ENCODE measurements at places on chromosomes 6 and 20.
A peak's percentile ranks its signal among the peaks of the same experiment; 100 is the strongest.

DNA sequence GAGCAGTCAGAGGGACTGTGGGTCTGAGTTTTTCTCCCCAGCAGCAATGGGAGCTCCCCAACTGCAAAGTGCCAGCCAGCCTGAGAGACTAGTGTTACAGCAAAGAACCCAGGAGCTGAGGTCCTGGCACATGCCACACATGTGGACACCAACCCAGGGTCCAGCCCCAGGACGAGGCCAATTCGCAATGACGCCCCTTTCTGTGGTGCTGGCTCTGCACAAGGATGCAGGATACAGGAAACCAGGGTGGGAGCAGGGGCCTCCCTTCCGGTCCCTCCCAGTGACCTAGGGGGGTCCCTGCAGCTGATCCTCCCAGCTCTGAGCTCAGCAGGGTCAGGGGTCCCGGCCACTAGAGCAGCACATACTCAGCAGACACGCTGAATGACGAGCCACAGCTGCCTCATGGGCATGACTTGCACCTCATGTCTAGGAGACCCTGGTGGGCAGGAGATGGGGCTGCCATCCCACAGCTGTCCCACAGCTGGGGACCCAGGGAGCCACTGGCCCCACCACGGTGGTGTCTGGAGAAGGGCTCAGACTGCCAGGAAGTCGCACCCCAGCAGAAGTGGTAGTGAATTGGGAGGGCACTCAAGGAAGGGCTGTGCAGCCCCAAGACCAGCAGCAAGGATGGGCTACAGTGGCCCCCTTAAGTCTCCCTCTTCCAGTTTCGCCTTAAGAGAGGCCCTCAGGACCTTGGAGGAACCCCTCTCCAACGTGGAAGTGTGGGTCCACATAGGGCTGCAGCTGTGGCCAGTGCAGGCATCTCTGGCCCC, 3.6 kb downstream of the ARFRP1 start:
- peak; percentile 37 for DNase-seq

DNA sequence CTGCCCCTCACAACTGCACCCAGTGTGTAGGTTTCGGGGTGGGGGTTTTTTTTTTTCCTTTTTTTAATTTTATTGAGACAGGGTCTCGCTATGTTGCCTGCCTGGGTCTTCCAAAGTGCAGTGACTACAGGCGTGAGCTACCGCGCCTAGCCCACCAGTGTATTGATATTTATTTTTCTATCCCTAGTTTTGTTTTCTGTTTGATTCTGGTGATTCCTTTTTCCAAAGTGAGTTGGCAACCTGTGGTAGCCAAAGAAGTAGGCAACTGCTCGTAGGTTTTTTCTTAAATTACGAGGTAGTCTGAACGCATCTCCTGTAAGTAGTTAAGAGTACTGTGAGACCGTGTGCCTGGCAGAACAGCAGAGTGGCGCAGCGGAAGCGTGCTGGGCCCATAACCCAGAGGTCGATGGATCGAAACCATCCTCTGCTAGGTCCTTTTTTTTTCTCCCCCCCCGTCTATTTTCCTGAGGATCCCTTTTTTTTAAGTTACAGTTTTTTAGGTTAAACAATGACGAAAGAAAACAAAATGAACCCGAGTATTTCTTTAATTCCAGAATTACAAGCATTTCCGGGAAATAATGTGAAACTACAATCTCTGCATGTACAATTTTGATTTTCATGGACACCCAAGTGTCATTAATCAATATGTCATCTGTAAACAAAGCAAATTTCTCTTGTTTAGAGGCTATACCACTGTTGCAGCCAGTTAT, 78.7 kb upstream of the BTN3A2 start:
- no peak for DNase-seq

- DNase-seq: no peak
Measured at GRCh38 chr20:42763015-42763414, 426.7 kb downstream of the PTPRT start.

DNA sequence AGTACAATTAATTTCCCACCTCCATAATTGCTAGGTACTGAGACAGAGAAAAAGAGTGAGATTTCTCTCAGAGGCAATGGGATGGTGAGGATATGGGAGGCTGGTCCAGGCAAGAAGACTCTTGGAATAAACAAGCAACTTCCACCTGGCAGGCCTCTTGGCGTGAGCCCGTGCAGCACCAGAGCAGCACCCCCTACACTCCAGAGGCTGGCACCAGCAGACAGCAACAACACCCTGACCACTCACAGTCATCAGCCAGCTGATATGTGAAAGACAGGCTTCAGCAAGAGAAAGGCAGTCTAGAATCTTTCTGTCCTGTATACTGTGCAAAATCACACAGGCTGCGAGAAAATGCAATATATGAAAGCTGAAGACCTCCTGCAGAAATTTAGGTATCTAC, 59.7 kb downstream of the KIF13A start:
- no peak for DNase-seq

- DNase-seq: no peak
Measured at GRCh38 chr20:10720565-10720964, 46.8 kb upstream of the JAG1 start.

DNA sequence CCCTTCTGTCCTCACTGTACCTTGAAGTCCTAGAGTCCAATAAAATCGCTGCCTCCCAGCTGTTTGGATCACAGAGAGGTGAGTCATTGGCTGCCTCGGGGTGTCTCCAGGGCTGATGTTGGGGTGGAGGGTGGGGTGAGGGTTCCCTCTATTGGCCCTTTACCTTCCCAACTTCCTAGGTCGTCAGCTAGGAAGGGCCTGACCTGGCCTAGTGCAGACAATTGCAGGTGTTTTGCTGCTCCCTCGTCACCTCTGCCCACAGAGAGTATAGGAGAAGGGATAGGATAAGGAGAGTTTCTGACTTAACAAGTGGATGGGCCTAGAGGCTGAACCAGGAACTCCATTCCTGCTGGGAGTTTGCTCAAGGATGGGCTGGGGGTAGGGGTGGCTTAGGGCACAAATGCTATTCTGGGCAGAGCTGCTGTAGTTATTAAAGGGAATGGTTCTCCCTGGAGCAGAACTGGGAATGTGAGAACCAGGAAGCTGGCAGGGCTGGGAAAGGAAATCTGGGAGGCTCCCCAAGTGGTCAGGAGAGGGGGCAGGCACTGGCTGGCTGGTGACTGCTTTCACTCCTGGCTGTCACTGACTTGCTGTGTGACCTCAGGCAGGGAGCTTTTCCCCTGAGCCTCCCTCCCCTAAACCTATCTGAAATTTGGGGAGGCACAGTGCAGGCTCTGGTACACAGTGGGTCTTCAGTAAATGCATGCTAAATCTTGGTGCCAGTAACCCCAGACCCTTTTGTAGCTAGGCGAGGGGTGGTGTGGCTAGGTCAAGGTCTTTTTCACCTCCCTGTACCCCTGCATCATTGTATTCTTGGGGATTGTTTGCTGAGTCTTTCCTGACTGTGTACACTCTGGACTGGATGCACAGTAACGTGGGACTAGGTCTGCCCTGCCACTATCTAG, 1.5 kb downstream of the TP53INP2 start:
- DNase-seq: peak; percentile 48

- DNase-seq: peak; percentile 15
Measured at GRCh38 chr6:97969065-97969464, 686.0 kb upstream of the MMS22L start.

DNA sequence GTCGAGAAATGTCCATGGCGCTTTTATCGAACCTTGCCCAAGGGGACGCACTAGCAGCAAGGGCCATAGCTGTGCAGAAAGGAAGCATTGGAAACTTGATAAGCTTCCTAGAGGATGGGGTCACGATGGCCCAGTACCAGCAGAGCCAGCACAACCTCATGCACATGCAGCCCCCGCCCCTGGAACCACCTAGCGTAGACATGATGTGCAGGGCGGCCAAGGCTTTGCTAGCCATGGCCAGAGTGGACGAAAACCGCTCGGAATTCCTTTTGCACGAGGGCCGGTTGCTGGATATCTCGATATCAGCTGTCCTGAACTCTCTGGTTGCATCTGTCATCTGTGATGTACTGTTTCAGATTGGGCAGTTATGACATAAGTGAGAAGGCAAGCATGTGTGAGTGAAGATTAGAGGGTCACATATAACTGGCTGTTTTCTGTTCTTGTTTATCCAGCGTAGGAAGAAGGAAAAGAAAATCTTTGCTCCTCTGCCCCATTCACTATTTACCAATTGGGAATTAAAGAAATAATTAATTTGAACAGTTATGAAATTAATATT, 115.7 kb downstream of the TMEM242 start:
- DNase-seq: no peak

- peak; percentile 69 for DNase-seq
Measured at GRCh38 chr6:35487658-35488516, 9.0 kb downstream of the TEAD3 start.

DNA sequence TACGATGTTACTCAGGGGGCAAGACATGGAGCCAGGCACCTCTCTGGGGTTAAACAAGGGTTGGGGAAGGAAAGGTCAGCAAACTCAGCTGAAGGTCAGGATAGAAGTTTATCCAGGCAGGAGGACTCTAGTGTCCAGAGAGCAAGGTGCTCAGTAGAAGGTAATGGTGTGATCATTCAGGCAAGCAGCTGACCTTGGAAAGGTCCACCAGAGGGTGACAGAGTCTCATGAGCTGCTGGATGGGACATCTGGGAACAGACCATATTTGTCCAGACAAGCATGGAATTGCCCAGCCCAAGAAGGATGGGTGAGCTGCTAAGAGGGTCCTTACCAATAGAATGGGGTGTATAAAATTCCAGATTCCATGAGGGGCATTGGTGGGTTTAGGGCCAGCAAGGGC, 89.5 kb downstream of the MAP3K7 start:
- no peak for DNase-seq

DNA sequence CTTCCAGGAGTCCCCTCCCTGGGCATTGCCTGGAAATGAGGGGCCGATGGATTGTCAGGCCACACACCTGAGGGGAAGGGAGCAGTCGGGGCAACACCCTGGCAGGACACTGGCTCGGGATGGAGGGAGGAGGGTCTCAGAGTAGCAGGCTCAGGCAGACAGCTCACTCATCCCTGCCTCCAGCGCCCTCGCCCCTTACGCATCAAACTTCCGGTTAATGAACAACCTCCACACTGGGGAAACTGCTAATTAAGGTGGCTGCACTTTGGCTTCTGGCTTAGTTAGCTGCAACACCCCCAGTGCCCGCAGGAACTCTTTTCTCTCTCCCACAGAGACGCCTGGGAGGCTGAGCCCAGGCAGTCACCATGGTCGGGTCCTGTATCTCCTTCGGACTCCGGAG, 13.4 kb upstream of the CHRNA4 start:
- DNase-seq: no peak

GRCh38 chr6:39029156-39030011, 19.2 kb upstream of the GLP1R start:
- DNase-seq: peak; percentile 83

DNA sequence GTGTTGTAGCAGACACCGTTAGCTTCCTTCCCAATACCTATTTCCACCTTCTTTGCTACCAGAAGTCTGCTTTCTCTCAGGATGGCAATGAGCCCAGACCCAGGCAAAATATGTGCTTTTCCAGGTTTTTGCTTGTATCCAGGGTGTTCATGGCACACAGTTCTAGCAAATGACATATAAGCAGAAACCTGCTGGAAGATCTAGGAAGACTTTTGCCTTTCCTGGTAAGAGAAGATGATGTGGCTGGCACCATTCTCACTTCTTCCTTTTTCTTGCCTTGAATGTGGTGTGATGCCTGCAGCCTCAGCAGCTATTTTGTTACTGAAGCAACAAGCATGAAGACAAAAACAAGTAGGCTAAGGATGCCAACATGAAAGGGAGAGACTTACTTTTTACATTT, 19.2 kb upstream of the TBC1D22B start:
- no peak for DNase-seq

DNA sequence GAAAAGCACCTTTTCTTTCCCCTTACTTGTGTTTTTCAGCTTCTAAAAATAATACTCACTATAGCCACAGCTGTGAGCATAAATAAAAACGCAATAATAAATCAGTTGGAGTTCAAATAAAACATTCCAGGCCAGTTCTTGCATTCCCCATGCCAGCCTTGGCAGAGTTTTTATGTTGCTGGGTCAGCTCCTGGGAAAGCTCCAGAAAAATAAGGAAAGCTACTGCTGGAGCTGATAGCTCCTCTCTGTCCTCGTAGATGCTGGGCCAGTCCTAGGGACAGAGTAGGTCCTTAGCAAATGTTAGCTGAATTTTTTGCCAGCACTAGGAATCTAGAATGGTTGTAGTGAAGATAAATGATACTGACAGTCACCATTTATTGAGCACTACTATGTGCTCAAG, 389.0 kb upstream of the SYNCRIP start:
- no peak for DNase-seq

GRCh38 chr6:117423754-117424153, 2.0 kb downstream of the ROS1 start:
- no peak for DNase-seq

DNA sequence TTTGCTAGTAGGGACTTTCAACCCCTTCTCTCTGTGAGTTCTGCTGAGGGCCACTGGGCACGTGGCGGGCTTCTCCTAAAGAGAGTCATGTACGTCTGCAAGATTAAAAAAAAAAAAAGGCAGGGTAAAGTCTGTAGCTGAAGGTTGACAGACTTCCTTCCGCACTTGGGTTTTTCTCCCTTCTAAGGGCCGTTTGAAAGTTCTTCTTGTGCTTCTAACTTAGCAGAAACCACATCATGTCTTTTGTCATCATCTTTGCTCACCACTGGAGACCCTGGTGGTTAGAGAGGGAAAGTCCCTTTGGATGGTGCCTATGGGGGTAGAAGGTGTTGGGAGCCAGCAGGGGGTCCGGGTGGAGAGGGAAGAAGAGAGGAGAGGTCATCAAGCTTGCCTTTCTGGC, 31.4 kb downstream of the PRDM1 start:
- no peak for DNase-seq

- DNase-seq: peak; percentile 68
Measured at GRCh38 chr6:10409731-10410206, 5.1 kb downstream of the TFAP2A start.

GRCh38 chr20:6942266-6942665, 174.8 kb downstream of the BMP2 start:
- DNase-seq: no peak

DNA sequence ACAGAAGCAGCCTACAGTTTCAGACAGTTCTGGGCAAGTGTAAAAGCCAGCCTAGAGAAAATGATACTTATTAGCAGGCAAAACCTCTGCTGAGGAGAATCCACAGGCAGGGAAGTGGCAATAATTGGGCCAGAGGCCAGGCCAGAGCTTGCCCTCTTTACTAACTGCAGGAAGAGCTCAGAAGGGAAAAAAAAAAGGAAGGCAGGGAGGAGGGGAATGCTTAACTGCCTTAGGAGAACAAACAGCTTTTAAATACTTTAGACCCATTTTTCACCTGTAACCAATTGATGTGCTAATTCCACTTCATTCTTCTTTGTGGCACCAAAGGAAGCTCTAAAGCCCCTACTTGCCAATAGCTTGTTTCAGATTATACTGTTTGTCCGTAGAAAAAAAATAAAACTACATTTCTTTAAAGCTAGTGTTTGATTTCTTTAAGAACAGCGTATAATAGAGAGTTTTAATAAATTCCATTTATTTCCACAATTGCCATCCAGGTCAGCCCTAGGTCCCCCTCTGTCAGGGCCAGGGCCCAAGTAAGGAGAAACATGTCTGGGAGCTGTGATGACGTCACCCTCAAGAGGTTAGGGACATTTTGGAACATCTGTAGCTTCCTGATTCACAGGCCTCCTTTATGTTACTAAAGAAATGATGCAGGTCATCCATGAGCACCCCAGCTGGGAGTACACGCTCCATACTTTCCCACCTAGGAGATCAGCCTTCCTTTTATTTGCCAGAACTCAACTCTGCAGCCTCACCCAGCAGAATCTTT, 384.3 kb downstream of the CDC5L start:
- no peak for DNase-seq

GRCh38 chr6:13428583-13429405, 58.6 kb downstream of the GFOD1 start:
- peak; percentile 47 for DNase-seq
